ENCODE measurements at places on chromosomes 2 and 18.

DNA sequence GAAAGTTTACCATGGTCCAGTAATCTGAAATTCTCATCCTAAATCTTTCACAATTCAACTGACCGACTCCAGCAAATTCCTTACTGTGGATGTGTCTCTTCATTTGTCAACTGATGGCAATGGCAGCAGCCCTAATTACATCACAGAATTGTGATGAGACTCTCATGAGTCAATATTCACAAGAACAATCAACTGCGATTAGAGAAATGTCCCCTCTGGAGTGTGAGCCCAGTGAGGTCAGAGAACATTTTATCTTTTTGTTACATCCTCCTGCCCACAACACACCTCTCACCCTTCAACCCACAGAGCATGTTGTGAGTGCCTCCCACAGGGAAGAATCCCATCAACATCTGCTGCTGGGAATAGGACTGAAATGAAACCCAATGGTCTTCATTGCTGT is 73.6 kb downstream of the CD226 start:
- no peak for DNase-seq

GRCh38 chr2:165804719-165805118 is 10.7 kb upstream of the GALNT3 start:
- DNase-seq, result no peak

GRCh38 chr2:61718965-61719364 is 134.9 kb downstream of the FAM161A start:
- DNase-seq, result no peak

- DNase-seq, result no peak
Measured at GRCh38 chr2:152518641-152519580, 183.9 kb downstream of the FMNL2 start.

- DNase-seq, result peak; percentile 97
Measured at GRCh38 chr2:203811491-203812221, 55.9 kb upstream of the CTLA4 start.

GRCh38 chr2:107717661-107718060 is 109.0 kb upstream of the RGPD4 start:
- no peak for DNase-seq

DNA sequence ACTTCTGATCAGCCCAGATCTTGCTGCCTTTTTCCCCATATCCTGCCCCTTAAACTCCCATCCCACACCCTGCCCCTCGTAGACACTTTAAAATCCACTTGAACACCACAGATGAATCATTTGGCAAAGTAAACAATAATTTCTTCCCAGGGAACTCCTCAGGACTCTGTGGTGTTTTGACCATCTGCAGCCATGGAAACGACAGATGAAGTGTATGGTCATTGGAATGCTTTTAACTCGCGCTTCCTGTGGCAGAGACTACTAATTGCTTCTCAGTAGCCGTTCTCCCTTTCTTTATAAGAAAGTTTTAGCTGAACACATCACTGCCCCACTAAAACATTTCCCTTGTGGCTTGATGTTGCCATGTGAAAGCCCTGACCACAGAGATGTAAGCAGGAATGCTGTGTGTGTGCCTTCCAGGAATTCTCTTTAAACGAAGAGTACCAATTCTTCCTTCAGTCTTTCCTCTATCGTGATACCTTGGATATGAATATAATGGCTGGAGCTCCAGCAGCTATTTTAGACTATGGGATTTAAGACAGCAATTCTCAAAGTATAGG is 92.7 kb upstream of the PARD3B start:
- no peak for DNase-seq

DNA sequence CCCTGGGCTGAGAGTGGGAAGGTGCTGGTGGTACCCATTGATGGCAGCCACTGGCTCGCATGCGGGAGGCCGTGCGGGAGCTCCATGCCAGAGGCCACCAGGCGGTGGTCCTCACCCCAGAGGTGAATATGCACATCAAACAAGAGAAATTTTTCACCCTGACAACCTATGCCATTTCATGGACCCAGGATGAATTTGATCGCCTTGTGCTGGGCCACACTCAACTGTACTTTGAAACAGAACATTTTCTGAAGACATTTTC is 12.9 kb upstream of the UGT1A1 start:
- no peak for DNase-seq

DNA sequence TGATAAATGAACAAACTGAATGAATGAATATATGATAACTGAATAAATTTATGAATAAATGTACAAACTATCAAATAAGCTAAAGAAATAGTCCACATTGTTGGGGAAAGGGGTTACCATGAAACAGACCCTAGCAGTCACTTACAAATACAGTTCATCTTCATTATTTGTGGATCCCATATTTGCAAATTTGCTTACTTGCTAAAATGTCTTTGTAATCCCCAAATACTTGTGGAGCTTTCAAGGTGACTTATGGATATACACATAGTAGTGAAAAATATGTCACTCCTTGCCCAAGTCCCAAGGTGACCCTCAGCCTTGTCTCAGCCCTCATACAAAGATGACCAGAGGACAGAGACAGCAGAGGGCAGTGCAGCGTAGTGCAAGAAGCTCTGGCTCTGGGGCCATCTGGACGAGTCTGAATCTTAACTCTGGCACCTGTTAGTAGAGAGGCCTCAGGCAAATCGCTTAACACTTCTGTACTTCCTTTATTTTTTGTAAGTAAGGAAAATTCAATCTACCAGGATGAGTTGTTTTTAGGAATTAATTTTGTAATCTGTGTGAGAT is 3.1 kb downstream of the PAIP2B start:
- peak; percentile 46 for DNase-seq

DNA sequence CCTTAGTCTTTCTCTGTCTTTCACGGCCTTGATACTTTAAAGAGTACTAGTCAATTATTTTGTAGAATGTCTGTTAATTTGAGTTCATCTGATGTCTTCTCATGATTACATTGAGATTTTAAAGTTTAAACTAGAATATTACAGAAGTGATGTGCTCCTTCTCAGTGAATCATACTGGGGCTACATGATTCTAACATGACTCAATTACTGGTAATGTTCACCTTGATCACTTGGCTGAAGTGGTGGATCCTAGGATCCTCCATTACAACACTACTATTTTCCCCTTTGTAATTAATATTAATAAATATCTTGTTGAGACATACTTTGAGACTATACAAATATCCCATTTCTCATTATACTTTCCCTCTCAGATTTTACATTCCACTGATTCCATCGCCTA is 148.5 kb downstream of the CAMKMT start:
- no peak for DNase-seq

DNA sequence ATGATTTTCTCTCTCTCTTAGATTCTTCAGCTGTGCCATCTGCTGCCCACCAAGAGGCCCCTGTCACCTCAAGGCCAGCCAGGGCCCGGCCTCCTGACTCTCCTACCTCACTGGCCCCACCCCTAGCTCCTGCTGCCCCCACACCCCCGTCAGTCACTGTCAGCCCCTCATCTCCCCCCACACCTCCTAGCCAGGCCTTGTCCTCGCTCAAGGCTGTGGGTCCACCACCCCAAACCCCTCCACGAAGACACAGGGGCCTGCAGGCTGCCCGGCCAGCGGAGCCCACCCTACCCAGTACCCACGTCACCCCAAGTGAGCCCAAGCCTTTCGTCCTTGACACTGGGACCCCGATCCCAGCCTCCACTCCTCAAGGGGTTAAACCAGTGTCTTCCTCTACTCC is 9.4 kb upstream of the GMPPA start:
- no peak for DNase-seq

DNA sequence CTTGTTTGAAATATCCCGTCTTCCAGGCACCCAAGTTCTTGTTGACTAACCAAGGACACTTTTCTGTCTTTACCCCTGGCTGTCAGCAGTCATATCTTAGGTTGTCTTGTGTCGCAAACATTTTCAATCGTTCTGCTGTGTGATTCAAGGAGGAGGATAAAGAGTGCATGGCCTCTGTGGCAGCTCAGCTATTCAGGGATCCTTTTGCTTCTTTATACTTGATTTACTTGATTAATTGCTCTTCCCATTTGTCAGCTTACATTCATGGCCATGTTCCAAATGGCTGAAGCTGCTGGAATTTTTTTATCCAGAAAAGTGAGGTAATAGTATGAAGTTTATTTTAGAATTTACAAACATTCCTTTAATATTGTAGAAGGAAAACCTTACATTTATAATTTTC is 97.3 kb upstream of the FZD5 start:
- no peak for DNase-seq

DNA sequence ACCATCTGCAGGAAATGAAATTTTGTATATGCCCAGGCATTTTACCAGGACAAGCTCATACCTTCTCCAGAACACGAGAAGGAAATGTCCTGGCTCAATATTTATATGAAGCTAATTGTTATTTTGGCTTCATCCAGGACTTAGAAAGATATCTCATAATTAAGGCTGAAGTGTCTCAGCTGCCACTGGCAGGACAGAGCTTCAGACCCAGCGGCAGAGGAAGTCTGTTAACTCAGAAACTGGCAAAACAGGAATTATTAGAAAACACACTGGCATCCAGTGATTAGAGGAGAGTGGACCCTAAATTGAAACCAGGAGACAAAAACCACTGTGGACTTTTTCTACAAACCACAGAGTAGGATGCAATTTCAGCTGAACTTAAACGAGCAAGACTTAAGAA is 329.7 kb downstream of the CYRIA start:
- DNase-seq, result no peak

DNA sequence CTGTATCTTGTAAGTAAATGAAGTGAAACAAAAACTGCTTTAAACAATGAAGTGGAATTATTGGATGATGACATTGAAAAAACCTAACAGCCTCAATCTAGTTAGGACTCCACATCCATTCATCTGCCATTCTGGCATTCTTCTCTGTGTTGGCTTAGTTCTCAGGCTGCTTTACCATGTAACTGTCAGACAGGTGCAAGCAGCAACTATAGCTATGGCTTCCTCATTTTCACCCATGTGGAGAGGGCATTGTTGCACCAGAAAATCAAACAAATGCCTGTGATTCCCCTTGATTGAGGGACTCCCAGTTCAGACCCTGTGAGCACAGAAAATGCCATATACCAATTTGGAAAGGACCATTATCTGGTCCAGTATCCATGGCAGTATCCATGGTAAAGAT is 129.5 kb upstream of the NYAP2 start:
- DNase-seq, result no peak

DNA sequence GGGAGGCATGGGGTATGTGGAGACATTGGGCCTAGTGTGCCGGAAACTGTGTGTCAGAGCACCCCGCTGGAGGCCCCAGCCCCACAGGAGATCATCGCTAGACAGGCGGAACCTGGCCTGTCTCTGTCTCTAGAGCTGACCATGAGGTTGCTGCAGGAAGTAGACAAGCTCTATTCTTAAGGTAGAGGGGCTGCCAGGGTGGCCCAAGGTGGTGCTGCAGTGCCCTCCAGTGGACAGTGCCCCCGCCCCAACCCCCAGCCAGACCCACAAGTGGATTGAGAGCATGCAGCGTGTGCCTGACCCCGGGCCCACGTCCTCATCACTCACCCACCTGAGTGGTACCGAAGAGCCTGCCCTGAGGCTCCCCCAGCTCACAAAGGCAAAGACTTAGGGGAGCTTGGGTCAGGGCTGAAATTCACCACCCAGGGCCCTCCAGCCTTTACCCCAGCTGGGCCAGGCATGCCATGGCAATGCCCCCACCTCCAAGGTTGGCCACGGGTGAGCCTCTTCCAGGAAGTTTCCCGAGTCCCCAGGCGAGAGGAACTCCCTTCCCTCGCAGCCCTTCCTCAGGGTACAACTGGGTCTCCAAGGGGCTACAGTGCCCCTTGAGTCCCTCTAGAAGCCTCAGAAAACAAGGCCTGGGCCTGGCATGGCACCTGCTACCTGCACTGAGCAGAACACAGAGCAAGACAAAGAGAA is 155.0 kb downstream of the TTC32 start:
- DNase-seq, result no peak

- no peak for DNase-seq
Measured at GRCh38 chr18:39172695-39173421, 1607.3 kb upstream of the CELF4 start.

GRCh38 chr2:220555961-220556630 is 928.7 kb downstream of the SLC4A3 start:
- no peak for DNase-seq

DNA sequence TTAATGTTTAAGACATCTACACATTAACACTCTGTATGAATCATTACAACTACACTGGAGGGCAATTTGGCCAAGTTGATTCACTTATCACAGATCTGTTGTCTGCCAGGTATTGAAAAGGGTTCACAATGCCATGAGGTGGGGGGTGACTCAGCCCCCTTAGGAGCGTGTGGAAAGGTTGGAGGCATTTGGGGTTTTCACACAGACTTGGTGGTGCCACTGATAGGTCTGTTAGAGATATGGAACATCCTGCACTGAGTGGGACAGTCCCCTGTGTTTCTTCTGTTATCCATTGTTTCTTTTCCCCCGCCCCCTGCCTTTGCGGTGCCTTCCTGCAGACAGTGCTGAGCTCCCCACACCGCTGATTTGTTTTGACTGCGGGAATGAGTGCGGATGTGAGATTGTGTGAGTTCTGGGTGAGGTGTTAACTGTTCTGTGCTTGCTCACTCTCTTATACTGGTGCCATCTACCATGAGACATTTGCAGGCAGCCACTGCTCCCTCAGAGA is 9.3 kb upstream of the TSN start:
- no peak for DNase-seq

GRCh38 chr2:44107086-44107740 is 61.5 kb upstream of the PPM1B start:
- peak; percentile 35 for DNase-seq

Data from MV-4-11 (cell line).